ENCODE measurements at places on chromosomes 5 and 9.

DNA sequence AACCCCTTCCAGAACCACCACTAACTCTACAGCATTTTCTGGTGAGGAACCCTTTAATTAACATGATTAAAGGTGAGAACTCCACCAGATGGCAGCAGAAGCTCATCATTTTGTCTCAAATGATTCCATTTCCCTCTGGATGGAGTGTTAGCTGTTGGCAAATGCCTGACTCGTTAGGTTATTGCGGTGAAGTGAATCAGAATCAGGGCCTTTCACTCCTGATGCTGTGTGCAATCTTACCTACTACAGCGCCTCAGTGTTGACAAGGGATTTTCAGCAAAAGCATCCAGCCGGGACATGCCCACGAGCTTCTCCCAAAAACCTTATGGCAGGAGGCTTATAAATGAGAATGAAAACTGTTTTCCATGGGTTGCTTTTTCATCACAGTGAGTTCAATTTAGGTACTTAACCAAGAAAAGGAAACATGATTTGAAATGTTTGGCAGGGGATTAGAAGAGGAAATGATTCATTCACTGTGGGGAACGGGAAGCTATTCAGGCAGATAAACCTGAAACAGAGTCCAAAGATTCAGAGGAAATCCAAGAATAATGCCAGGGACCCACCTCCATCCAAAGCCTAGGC, 48.0 kb upstream of the CAST start:
- peak; percentile 84 for DNase-seq

GRCh38 chr9:128124873-128125579, 2.5 kb downstream of the PTGES2 start:
- DNase-seq, result peak; percentile 33

- DNase-seq, result no peak
Measured at GRCh38 chr9:113355040-113355596, 5.8 kb downstream of the BSPRY start.

DNA sequence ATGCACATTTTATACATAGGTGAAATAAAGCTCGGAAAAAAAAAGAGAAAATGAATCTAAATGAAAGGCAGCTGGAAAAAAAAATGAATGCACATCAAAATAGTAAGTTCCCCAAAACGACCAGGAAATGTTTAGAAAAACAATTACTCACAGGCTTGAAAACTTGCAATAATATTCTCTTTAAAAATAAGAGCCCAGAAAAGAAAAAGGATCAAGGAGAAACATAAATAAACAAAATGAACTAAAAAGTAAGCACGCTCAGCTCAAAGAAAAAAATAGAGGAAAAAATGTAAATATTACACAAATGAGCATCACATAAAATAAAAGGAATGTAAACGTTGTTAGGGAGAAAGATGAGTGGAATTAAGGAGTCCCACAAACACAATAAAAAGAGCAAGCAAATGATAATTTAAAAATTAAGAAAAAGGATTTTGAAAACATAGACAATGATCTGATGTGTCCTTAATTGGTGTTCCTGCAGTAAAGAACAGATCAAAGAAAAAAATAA, 54.2 kb downstream of the SLC27A6 start:
- no peak for DNase-seq

- no peak for DNase-seq
Measured at GRCh38 chr5:9094582-9094981, 451.3 kb downstream of the SEMA5A start.

Measured in fibroblast of the conjunctiva (primary cell).